ENCODE measurements at places on chromosomes 3 and 15. TPM values are rescaled to one million over a fixed set of nuclear protein-coding genes. Genes with fewer than 3 reads are reported as not detected.

The ST3GAL6 gene
- total RNA-seq: 27.6 TPM

The CD200R1 gene
- not detected for total RNA-seq

- no peak for DNase-seq
Observed at GRCh38 chr3:133300102-133300501, 99.8 kb upstream of the BFSP2 start.

DNA sequence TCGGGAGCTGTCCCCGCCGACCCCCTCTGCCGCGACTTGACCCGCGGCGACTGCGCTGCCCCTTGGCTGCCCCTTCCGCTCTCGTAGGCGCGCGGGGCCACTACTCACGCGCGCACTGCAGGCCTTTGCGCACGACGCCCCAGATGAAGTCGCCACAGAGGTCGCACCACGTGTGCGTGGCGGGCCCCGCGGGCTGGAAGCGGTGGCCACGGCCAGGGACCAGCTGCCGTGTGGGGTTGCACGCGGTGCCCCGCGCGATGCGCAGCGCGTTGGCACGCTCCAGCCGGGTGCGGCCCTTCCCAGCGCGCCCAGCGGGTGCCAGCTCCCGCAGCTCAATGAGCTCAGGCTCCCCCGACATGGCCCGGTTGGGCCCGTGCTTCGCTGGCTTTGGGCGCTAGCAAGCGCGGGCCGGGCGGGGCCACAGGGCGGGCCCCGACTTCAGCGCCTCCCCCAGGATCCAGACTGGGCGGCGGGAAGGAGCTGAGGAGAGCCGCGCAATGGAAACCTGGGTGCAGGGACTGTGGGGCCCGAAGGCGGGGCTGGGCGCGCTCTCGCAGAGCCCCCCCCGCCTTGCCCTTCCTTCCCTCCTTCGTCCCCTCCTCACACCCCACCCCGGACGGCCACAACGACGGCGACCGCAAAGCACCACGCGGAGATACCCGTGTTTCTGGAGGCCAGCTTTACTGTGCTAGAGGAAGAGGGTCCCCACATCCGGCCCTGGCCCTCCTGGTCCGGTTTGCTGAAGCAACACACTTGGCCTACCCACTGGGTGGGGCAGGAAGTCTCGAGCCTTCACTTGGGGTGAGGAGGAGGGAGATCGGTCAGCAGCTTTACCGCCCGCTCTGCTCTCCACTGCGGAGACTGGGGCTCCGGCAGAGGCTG, at the start of gene RASSF1:
Gene RASSF1 (minus strand): TSS at position 389 of the 882 bp plus-strand sequence. CDS start 31 bp downstream, at position 358.
- DNase-seq: no peak

GRCh38 chr3:189446959-189447560, 184.1 kb upstream of the TP63 start:
- no peak for DNase-seq

The LYZL4 gene
- total RNA-seq: not detected

DNA sequence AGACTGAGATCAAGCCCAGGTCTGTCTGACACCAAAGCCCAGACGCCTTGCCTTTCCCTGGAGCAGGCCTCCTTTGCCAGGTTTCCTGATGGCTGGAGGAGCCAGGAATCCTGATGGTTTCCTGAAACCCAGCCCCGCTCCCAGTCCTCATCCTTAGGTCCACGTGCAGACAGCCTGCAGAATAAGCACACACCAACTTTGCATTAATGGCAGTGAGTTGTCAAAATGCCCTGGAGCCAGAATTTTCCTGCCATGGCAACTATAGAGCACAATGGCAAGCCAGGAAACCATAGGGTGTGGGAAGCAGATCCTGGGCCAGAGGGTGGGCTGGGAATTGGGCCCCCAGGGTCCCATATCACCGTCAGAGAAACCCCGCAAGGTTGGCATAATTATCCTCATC, 67.4 kb upstream of the HRH1 start:
- no peak for DNase-seq

DNA sequence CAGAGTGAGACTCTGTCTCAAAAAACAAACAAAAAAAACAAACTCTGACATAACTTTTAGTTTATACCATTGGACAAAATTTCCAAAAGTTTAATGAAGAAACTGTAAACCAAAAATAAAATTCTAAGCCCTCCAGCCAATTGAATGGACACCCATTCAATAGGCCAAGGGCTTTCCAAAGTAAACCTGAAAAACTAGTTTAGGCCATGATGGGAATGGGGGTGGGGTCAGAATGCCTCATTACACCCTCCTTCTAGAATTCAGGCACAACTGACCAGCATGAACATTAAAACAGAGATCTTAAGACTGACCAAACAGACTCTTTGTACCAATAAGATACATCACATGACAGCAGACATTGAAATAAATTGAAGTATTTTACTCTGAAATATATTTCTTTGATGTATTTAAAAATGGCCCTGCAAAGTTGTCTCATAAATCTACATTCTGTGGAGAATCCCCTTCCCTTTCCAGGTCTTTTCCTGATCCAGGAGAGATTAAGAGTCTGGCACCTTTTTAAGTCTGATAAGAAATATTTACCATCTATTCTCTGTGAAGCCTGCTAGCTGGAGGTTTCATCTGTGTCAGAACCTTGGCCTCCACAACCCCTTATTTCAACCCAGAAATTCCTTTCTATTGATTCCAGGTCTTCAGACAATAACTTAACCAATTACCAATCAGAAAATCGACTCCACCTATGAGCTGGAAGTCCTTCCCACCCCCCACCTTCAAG, 15.7 kb downstream of the THOC7 start:
- no peak for DNase-seq

- peak; percentile 90 for DNase-seq
Observed at GRCh38 chr3:138774529-138775253, 60.0 kb downstream of the PIK3CB start.

DNA sequence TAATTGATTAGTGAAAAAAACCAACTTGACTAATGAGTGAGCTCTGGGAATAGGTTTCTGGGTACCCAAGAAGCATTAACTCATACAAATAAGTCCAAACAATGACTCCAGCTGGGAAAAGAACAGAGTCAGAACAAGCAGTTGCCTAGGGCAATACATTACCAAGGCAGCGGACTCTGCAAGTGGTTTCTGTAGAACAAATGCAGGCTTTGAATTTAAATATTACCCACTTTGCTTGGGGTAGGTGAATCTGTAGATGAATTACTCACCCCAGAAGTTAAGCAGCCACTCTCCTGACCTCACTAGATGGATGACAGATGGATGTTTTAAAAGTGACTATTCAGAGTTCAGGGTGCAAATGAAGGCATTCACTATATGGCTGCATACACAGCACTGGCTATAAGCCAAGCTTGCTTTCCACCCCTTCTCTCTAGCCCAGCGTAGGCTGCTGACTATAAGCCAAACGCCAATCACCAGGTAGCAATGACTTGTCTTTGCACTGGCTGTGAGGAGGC, 73.1 kb upstream of the BHLHE40 start:
- DNase-seq: no peak

The CHL1 gene
- total RNA-seq: not detected

DNA sequence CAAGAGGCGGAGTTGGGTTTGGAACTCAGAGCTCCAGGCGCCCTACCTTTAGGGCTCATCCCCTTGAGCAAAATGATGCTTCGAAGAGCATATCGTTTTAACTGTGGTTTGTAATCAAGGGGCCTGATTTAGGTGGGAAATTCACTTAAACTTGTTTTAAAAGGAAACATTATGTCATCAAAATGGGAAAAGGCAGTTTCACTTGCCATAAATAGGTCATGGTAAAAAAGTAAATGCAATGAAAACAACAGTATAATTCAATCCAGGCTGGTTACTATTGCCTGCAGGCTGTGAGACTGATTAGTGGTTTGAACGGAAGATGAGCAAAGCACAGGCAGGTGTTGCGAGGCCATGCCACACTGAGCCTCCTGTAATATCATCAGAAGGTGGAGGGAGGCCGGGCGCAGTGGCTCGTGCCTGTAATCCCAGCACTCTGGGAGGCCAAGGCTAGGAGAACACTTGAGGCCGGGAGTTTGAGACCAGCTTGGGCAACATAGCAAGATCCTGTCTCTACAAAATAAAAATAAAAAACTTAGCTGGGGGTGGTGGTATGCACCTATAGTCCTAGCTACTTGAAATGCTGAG, 2.1 kb downstream of the HDAC11 start:
- no peak for DNase-seq

The KATNBL1 gene
- 61.0 TPM for total RNA-seq

The TRH gene
- total RNA-seq: not detected

- no peak for DNase-seq
Observed at GRCh38 chr3:146142757-146143156, 18.2 kb downstream of the PLOD2 start.

The CLRN1 gene
- not detected for total RNA-seq

DNA sequence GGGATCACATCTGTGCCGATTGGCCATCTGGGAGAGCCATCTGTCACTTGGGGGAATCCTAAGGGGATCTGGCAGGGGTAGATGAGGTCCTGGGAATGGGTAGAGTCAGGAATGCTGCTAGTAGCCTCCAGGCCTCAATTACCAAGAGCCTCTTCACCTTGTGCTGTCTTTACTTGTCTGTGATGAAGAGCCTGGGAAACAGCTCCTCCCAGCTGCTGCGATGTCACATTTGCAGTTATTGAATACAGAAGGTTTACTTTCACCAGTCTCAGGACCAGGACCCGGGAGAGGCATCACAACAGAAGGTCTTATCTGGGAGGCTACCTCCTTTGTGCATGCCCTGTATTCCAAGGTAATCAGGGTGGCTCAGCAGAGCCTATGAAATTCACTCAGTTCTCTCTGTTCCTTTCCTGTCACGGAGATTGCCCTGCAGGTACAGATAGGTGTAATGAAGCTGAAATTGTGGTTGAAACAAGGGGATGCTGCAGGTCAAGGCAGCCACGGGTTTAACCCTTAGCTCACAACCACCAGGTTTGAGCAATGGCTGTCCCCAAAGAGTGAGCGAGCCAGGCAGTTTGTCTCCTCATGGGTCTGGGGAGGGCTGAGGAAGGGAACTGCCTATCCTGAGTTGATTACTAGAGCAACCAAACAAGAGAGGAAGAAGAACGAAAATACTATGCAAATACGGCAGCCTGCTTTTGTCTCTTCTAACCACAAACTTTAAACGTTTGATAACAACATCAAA, 298.9 kb upstream of the RORA start:
- no peak for DNase-seq

The UROC1 gene
- not detected for total RNA-seq

The EOGT gene
- 122 TPM for total RNA-seq

- no peak for DNase-seq
Observed at GRCh38 chr3:161239700-161240099, 18.6 kb downstream of the NMD3 start.

The FSD2 gene
- total RNA-seq: not detected

GRCh38 chr15:65254356-65254755, 32.3 kb downstream of the PARP16 start:
- no peak for DNase-seq

The ACTC1 gene
- total RNA-seq: not detected

The KCNMB3 gene
- 0.46 TPM for total RNA-seq

DNA sequence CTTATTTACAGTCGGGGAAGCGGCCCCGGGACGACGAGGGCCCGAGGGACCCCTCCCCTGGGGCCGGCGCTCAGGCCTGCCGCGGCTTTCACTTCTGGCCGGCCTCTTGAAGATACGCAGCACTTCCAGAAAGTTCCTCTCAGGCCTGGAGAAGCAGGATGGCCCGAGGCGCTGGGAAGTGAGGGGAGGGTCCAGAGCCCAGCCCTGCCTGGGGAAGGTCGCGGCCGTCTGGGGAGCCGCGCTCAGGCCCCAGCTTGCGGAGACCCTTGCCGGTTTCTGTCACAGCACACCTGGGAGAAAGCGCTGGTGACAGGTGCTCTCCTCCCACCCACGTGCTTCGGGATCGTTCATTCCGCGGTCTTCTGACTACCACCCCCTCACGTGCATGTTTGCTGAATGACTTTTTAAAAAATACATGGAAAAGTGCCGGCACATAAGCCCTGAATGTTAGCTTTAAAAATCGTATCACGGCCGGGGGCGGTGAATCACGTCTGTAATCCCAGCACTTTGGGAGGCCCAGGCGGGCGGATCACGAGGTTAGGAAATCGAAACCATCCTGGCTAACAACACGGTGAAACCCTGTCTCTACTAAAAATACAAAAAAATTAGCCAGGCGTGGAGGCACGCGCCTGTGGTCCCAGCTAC, 727 bp upstream of the TM2D3 start:
- DNase-seq: no peak

The CPNE9 gene
- not detected for total RNA-seq

- peak; percentile 50 for DNase-seq
Observed at GRCh38 chr3:98855806-98856400, 45.6 kb downstream of the DCBLD2 start.

GRCh38 chr3:33064929-33065328, 32.0 kb downstream of the GLB1 start:
- DNase-seq: no peak

DNA sequence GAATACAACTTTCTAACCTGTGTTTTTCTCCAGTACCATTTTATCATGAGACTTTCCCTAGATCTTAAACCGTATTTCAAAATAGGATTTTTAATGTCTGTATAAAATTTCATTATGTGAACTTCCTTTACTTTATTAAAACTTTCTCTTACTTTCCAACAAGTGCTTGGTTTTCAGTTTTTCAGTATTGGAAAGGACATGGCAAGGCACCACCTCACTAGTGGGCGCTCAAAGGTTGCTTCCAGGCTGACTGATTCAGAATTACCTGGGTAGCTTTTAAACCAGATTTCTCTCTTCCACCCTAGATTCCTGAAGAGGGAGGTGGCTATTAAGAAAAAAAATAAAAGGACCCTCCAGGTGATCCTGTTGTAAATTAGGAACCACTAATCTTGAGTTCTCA, 236.6 kb downstream of the SOX2 start:
- no peak for DNase-seq

DNA sequence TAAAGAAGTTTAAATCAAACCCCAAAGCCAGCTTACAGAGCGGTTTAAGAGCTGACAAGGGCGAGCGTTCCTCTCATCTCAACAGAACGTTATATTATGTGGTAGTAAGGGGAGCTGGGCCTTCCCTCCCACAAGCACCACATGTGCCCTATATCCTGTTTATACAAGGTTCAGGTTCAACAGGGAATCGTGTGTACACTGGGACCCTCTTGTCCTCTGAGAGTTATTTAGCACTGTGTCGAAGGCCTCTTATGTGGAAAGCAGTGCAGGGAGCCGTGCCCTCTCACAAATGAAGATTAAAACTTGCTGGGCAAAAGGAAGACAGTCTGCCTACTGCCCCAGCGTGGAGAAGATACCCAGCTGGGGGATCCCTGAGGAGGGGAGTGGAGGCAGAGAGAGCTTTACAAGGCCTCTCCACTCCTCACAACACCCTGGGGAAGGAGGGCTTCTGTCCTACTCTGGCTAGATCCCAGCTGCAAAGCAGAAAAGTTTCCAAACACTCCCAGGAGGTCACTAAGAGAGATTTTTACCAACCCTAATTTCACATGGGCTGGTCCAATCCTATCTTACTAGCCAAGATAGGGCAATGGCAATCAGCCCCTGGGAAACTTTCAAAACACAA, 2.9 kb downstream of the TLE3 start:
- no peak for DNase-seq

GRCh38 chr3:70982700-70983140, 600.8 kb downstream of the FOXP1 start:
- peak; percentile 58 for DNase-seq

GRCh38 chr3:60301142-60301541, 950.1 kb downstream of the FHIT start:
- no peak for DNase-seq

GRCh38 chr3:18438586-18438985, 13.4 kb upstream of the SATB1 start:
- DNase-seq: no peak

All from pulmonary artery endothelial cell (primary cell).